ENCODE measurements at places on chromosomes 2 and 18.

DNA sequence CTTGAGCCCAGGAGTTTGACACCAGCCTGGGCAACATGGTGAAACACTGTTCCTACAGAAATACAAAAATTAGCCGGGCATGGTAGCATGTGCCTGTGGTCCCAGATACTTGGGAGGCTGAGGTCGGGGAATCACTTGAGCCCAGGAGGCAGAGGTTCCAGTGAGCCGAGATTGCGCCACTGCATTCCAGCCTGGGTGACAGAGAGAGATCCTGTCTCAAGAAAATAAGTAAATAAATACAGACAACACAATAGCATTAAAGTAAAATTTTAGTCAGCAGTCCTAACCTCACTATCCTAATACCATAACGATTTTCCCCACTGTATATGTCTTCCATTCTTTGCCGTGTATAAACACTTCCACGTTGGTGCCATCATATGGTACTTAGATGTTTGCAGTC is 83.0 kb upstream of the MBOAT2 start:
- DNase-seq: no peak

- no peak for DNase-seq
These were observed 4.2 kb downstream of the STAMBP start for GRCh38 chr2:73832930-73833329.

DNA sequence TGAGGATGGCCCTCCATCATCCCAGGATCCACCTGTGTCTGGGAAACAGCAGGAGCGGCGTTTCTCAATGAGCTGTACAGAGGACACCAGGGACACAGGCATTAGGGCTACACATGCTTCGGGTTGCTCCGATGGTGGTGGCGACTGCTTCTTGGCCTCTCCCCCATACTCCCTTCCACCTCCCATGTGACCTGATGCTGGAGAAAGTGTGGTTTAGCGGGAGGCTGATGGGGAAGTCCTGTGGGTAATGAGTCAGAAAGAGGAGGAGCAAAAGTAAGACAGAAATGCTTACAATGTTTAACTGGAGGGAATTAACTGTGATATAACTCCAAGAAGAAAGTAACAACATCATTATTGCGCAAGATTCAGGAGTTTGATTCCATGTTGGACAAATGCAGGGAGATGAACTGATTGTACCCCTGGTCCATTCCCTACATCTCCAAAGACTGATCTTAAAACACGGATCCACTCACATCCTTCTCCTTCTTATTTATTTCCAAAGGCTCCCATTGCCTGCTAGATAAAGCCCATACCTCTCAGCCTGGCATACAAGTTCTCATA is 186.6 kb downstream of the NRP2 start:
- no peak for DNase-seq

- DNase-seq: no peak
These were observed 217.6 kb downstream of the TMEM182 start for GRCh38 chr2:102979429-102979828.

DNA sequence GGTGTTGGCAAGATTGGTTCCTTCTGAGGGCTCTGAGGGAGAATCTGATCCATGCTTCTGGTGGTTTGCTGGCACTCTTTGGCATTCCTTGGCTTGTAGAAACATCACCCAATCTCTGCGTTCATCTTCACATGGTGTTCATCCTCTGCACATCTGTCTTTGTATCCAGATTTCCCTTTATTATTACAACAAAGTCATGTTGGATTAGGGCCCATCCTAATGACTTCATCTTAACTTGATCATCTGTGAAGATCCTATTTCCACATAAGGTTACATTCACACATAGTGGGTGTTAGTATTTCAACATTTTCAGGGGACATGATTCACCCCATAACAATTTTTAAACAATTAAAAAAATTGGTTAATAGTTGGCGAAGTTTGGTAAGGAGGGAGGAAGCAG is 177.4 kb upstream of the CWC22 start:
- no peak for DNase-seq

- DNase-seq: no peak
These were observed 111.7 kb downstream of the CDH2 start for GRCh38 chr18:28065031-28065792.

GRCh38 chr2:14552286-14552685 is 80.2 kb upstream of the LRATD1 start:
- no peak for DNase-seq

GRCh38 chr2:233600386-233600785 is 17.0 kb upstream of the UGT1A8 start:
- no peak for DNase-seq

All from cortex of kidney (tissue), 1 donor.